ENCODE measurements at places on chromosomes 4 and X. TPM values are rescaled to one million over a fixed set of nuclear protein-coding genes. Genes with fewer than 3 reads are reported as not detected.
A peak's percentile ranks its signal among the peaks of the same experiment; 100 is the strongest.

DNA sequence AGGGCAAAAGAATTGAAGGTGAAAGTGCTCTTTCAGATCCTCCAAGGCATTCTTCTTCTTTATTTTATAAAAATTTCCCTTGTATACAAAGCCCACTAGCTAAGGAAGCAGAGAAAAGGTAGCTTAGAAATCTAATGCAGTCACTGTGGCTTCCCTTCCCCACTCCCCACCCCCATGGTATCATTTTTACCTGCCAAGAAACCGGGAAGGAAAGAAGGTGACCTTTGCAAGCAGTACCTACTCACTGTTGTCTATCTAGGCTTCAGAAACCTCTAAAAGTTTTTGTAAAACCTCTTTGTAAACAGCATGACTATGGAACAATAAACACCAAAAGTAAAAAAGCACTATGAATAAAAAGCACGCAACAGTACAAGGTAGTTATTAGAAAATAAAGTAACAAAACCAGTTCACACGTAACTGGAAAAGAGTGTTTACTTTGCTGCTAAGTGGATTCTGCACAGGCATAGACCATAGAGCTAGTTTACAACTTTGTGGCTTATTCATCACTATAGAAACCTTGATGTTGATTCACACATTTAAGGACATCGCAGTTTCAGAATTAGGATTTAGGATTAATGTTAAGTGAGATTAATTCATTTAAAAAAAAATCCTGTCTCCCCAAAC lies 109.6 kb upstream of the FTHL17 start:
- no peak overlapping the region for H3K4me3 ChIP-seq
- H3K27ac ChIP-seq = no peak overlapping the region
- H3K36me3 ChIP-seq = no peaks in the 10 kb centered on the region
- H3K4me1 ChIP-seq = no peaks in the 10 kb centered on the region
- H3K27me3 ChIP-seq = no peaks in the 10 kb centered on the region

- peaks cover 47% of the 10 kb centered on the region for H3K4me1 ChIP-seq
- no peak overlapping the region for H3K4me3 ChIP-seq
- H3K27me3 ChIP-seq = no peaks in the 10 kb centered on the region
- H3K27ac ChIP-seq = peak overlapping the region; percentile 19
- no peaks in the 10 kb centered on the region for H3K36me3 ChIP-seq
- DNase-seq = peak; percentile 73
Observed at GRCh38 chr4:40990236-40990898, 224.0 kb downstream of the APBB2 start.

- peaks cover 3% of the 10 kb centered on the region for H3K4me1 ChIP-seq
- H3K4me3 ChIP-seq = no peak overlapping the region
- H3K36me3 ChIP-seq = no peaks in the 10 kb centered on the region
- no peak overlapping the region for H3K27ac ChIP-seq
Observed at GRCh38 chr4:111802191-111802590, 343.1 kb upstream of the FAM241A start.

GRCh38 chr4:51842167-51842553 lies 793 bp upstream of the DCUN1D4 start:
- 0 out of 2 replicates have a peak, but pooled peaks cover 4% of the 10 kb centered on the region for H3K36me3 ChIP-seq
- H3K4me1 ChIP-seq = peaks cover 11% of the 10 kb centered on the region
- peak overlapping the region; percentile 68 for H3K4me3 ChIP-seq

GRCh38 chr4:168832763-168833575 lies 177.1 kb downstream of the CBR4 start:
- H3K36me3 ChIP-seq = no peaks in the 10 kb centered on the region
- H3K4me3 ChIP-seq = peak overlapping the region; percentile 93
- peak overlapping the region; percentile 67 for H3K27ac ChIP-seq

GRCh38 chr4:24141836-24142235 lies 252.0 kb upstream of the PPARGC1A start:
- H3K4me1 ChIP-seq = no peaks in the 10 kb centered on the region
- H3K4me3 ChIP-seq = no peak overlapping the region
- DNase-seq = no peak

DNA sequence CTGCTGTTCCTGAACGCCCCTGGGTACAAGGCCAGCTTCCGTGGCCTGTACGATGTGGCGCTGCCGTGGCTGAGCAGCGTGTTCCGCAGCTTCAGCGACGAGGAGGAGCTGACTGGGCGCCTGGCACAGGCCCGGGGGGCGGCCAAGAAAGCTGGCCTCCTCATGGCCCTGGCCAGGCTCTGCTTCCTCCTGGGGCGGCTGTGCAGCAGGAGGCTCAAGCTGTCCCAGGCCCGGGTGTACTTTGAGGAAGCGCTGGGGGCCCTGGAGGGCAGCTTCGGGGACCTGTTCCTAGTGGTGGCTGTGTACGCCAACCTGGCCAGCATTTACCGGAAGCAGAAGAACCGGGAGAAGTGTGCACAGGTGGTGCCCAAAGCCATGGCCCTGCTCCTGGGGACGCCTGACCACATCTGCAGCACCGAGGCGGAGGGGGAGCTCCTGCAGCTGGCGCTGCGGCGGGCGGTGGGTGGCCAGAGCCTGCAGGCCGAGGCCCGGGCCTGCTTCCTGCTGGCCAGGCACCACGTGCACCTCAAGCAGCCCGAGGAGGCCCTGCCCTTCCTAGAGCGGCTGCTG lies 28.2 kb downstream of the SH3TC1 start:
- DNase-seq = no peak
- H3K4me1 ChIP-seq = peaks cover 10% of the 10 kb centered on the region
- no peaks in the 10 kb centered on the region for H3K27me3 ChIP-seq
- H3K4me3 ChIP-seq = no peak overlapping the region

DNA sequence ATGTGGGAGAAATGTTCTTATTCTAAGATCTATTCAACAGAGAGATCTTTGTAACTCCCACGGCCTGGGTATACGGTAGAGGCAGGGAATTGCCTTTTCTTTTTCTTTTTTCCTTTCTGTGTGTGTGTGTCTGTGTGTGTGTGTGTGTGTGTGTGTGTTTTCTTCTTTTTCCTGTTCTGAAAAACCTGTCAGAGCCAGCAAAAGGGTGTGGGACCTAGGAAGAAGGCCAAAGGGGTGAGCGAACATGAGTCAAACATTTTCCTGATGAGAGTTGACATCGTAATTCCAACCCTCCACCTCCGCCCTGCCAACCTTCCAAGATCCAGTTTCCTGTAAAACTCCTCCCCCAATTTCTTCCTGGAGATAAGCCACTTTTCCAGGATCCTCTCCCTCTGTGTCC lies 2.8 kb upstream of the CHIC2 start:
- no peaks in the 10 kb centered on the region for H3K36me3 ChIP-seq
- H3K27ac ChIP-seq = no peak overlapping the region
- H3K4me1 ChIP-seq = peaks cover 34% of the 10 kb centered on the region
- H3K27me3 ChIP-seq = no peaks in the 10 kb centered on the region
- peak overlapping the region; percentile 23 for H3K4me3 ChIP-seq

- no peaks in the 10 kb centered on the region for H3K4me1 ChIP-seq
- H3K27ac ChIP-seq = no peak overlapping the region
- no peaks in the 10 kb centered on the region for H3K27me3 ChIP-seq
- no peaks in the 10 kb centered on the region for H3K36me3 ChIP-seq
- DNase-seq = no peak
Observed at GRCh38 chrX:130170752-130171445, 863 bp upstream of the RAB33A start.

- DNase-seq = no peak
- no peaks in the 10 kb centered on the region for H3K36me3 ChIP-seq
- H3K4me3 ChIP-seq = no peak overlapping the region
- H3K27ac ChIP-seq = no peak overlapping the region
- no peaks in the 10 kb centered on the region for H3K27me3 ChIP-seq
Observed at GRCh38 chr4:124509151-124509550, 203.4 kb downstream of the ANKRD50 start.

DNA sequence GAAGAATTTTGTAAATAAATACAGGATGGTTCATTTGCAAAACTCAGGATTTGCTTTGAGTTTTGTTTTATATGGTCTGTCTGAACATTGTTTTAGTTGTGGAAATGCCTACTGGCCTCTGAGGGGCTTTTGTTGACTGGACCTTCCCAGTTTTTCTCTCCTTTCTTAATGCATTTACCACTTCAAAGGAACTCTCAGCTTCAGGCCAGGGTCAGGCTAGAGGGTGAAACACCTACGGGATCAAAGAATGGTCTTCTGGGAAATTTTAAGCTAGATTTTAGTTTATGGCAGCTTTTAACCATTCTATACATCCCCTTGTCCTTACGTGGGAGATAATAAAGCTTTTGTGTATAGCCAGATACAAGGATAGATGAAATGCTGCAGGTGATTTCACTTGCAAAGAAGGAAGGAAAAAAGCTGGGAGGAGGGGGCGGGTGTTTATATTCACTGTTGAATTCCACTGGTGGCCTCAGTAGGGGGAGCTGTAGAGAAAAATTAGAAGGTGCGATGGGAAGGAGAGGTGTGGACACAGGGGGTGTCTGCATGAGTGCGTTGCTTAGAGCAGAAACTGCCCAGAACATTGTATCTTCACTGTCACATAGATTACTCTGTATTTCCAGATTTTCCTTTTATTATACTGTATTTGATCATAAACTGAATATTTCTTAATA lies 151.8 kb downstream of the TSPAN5 start:
- peaks cover 17% of the 10 kb centered on the region for H3K4me1 ChIP-seq
- no peaks in the 10 kb centered on the region for H3K36me3 ChIP-seq
- no peak overlapping the region for H3K27ac ChIP-seq
- H3K27me3 ChIP-seq = no peaks in the 10 kb centered on the region

GRCh38 chr4:127236889-127237288 lies 395.9 kb upstream of the INTU start:
- no peak overlapping the region for H3K27ac ChIP-seq
- H3K4me3 ChIP-seq = no peak overlapping the region
- no peaks in the 10 kb centered on the region for H3K27me3 ChIP-seq
- no peaks in the 10 kb centered on the region for H3K4me1 ChIP-seq
- DNase-seq = no peak

- H3K27me3 ChIP-seq = no peaks in the 10 kb centered on the region
- no peak overlapping the region for H3K27ac ChIP-seq
- H3K4me3 ChIP-seq = no peak overlapping the region
- no peaks in the 10 kb centered on the region for H3K4me1 ChIP-seq
- DNase-seq = no peak
Observed at GRCh38 chr4:128663325-128663724, 146.2 kb upstream of the JADE1 start.

DNA sequence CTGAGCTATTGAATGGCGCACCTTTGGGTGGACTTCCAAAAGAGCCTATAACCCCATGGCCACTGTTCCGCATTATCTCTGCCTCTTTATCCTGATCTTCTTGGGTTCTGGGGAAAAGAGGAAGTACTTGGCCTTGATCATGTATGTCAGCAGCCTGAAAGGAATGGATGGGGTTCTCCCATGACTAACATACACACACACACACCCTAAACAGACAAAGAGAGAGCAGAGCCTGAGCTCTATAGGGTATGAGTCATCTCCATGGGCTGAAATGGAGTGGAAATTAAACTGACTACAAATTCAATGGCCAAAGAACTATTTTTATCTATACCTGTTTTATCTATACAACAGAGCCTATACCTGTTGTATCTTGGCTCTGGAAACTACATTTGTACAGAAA lies 141.5 kb upstream of the MTMR8 start:
- no peaks in the 10 kb centered on the region for H3K4me1 ChIP-seq
- H3K4me3 ChIP-seq = no peak overlapping the region
- no peaks in the 10 kb centered on the region for H3K36me3 ChIP-seq

DNA sequence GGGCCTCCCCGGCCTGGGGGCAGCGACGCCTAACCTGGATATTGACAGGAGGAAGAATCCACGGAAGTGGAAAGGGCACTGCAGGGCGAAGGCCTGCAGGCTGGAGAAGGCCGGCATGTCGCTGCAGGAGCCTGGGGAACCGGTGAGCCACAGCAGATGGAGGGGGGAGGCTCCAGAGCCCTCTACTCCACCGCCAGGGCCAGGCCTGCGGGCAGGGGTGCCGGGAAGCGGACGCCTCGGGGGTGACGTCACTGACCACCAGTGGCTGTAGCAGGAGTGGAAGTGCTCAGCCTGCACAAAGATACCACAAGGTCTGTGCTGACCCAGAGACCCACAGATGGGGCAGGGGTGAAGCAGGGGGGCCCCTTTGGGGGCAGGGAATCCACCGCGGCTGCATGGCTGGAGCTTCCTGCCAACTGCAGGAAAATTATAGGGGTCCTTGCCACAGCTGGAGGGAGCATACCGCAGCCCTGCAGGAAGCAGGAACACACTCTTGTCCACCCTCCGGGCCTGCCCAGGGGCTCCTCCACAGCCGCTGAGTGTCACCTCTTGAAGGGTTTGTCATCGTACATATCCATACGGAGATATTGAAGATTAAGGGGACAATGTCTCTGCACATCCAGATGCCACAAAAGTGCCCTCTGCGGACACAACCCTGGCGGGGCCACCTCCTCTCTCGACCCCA lies 7.6 kb upstream of the HTRA3 start:
- no peak overlapping the region for H3K4me3 ChIP-seq
- H3K4me1 ChIP-seq = no peaks in the 10 kb centered on the region
- no peaks in the 10 kb centered on the region for H3K27me3 ChIP-seq
- DNase-seq = no peak

- no peaks in the 10 kb centered on the region for H3K4me1 ChIP-seq
- H3K4me3 ChIP-seq = no peak overlapping the region
- H3K36me3 ChIP-seq = no peaks in the 10 kb centered on the region
- no peaks in the 10 kb centered on the region for H3K27me3 ChIP-seq
- H3K27ac ChIP-seq = no peak overlapping the region
Observed at GRCh38 chrX:132292793-132293192, 73.5 kb upstream of the RAP2C start.

DNA sequence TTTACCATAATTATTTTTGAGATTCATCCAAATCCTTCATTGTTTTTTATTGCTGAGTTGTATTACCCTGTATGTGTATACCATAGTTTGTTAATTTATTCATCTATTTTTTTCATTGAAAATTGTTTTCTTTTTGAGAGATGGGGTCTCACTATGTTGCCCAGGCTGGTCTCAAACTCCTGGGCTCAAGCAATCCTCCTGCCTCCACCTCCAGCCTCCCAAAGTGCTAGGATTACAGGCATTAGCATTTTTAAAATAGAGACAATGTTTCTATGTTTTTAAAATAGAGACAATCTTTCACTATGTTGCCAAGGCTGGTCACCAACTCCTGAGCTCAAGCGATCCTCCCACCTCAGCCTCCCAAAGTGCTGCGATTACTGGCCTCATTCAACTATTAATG lies 1.6 kb upstream of the MAGIX start:
- peaks cover 12% of the 10 kb centered on the region for H3K4me1 ChIP-seq
- no peak overlapping the region for H3K27ac ChIP-seq
- no peaks in the 10 kb centered on the region for H3K36me3 ChIP-seq

DNA sequence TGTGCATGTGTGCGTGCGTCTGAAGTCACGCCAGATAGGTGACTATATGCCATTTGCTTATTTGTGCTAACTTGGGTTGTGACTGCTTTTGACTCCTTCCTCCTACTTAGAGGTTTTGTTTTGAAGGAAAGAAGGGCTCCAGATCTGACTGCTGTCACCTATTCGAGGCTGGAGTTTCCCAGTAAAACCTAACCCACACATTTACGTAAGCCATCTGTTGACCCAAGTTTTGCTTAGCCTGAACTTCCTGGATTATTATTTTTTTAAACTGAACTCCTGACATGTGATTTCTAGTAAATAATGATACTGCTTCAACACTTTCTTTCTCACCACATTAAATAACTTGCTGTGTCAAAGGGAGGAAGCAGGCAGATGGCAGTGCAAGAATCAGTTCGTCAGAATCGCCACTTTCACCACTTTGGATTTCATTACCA lies 41.5 kb downstream of the DTHD1 start:
- no peaks in the 10 kb centered on the region for H3K4me1 ChIP-seq
- no peaks in the 10 kb centered on the region for H3K27me3 ChIP-seq

Gene PPP1R2C
- not detected for total RNA-seq

Gene PPBP
- not detected for total RNA-seq

Gene FRG2
- not detected for total RNA-seq

Gene FGD1
- total RNA-seq = 5.8 TPM

Gene ALPK1
- 21.3 TPM for total RNA-seq

Gene DIAPH2
- total RNA-seq = 10.9 TPM

All from HCT116 (cell line).